ENCODE measurements at places on chromosomes 4 and X.

DNA sequence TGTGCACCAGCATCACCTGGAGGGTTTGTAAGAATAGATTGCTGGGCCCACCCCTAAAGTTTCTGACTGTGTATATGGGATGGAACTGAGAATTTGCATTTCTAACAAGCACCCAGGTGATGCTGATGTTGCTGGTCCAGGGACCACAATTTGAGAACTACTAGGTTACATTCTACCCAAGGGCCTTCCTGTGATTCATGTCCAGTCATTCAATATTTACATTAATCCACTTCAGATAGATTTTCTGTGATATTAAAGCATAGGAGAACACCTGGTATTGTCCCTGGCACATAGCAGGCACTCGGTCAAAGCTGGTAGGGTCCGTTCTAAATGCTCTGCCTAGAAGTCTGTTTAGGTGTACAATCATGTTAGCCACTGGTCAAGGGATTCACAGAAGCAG lies 19.5 kb upstream of the XPNPEP2 start:
- DNase-seq = no peak

DNA sequence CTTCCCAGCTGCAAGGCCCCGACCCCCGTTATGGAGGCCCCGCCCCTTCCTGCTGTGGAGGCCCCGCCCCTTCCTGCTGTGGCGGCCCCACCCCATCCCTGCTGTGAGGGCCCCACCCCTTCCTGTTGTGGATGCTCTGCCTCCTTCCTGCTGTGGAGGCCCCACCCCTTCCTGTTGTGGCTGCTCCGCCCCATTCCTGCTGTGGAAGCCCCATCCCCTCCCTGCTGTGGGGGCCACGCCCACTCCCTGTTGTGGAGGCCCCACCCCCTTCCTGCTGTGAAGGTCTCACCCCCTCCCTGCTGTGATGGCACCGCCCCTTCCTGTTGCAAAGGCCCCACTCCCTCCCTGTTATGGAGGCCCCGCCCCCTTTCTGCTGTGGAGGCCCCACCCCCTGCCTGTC lies 104.9 kb upstream of the PSAPL1 start:
- peak; percentile 50 for DNase-seq

DNA sequence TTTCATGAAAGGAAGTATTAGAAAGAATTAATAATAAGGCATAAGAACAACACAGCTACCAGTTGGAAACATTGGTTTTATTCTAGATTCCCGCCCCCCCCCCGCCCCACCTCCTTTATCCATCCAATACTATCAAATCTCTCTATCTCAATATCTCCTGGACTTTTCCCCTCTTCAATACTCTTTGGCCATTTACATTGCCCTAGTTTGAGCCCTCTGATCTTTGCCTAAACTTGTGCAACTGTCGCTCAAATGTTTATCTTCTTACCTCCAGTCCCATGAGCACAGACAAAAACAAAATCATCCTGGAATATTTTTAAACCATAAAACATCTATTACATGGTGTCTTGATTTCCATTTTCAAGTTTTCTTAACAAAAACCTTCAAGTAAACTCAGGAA lies 488.2 kb downstream of the KLHL13 start:
- DNase-seq = no peak

- peak; percentile 77 for DNase-seq
Observed at GRCh38 chrX:21940356-21940829, at the start of gene SMS. Gene SMS, plus strand, starts transcription at chrX:21940709. Its CDS starts 116 bp downstream, at chrX:21940825.

DNA sequence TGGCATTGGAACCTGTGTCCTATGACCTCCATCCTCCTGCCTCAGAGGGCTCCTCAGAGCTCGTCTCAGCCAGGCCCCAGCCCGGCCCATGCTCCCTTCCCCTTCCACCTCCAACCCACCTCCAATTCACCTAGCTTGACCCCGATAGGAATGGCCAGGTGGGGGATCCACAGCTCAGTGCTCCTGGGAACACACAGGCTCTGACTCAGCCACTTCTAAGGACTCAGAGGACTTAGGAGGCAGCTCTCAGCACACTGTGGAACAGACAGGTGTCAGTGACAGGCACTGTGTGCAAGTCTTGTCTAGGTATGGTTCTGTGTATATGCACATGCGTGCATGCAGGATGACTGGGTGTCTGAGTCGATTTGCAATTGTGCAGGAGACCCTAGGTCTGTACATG lies 44.8 kb downstream of the PJA1 start:
- no peak for DNase-seq

DNA sequence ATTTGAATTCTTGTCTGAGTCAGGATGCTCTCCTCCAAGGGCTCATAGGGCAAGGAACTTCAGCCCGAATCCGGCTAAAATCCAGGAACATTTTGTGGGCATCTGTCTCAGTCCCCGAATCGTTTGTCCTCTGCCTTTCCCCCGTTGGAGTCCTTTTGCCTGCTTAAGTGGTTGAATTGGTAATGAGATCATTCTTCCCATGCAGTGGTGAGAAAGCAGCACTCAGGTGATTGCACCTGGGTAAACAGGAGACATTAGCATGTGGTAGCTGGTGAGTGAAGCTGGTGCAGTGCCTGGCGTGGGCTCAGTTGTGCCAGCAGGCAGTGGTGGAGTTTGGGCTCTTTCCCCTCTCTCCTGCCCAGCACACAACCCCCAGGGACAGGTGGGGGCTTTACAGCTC lies 61.9 kb upstream of the MTM1 start:
- no peak for DNase-seq

GRCh38 chr4:138954428-138954827 lies 61.2 kb upstream of the NOCT start:
- DNase-seq = no peak

DNA sequence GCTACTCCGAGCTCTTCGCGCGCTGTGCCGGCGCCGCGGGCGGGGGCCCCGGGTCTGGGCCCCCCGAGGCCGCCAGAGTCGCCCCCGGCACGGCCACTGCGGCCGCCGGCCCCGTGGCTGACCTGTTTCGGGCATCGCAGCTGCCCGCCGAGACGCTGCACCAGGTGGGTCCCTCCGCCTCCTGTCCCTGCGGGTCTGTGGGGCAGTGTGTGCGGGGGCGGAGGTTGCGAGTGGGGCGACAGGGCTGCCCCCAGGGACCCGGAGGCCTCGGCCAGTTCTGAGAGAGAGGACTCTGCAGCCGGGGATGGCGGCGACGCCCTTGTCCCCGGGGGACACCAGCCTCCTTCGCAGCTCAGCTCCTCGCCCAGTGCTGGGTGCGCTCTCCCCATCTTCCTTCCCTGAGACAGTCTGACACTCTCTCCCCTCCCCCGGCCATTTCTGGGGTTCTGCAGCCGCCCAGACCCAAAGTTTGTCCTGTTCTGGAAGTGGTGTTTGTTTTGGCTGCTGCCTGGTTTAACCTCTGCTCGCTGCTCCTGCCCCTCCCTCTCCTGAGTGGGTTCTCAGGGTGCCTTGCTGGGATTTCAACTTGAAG lies 609 bp downstream of the REPS2 start:
- DNase-seq = no peak

DNA sequence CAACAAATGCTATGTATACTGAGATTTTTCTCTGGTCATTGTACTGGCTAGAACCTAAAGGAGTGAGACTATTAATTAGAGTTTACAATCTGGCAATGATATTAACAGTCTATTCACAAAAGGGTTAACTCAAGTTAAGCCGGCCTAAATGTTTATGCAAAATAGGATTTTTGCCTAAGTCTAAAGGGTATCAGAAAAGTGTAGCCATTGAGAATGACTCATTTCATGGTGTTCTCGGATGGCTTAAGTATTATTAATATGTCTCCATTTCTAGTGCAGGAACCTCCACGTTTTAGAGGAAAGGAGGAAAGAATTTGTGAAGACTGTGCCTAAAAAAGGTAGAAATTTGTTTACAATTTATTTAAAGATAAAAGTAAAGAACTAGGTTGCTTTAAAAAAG lies 29.8 kb downstream of the DYNLT3 start:
- no peak for DNase-seq

DNA sequence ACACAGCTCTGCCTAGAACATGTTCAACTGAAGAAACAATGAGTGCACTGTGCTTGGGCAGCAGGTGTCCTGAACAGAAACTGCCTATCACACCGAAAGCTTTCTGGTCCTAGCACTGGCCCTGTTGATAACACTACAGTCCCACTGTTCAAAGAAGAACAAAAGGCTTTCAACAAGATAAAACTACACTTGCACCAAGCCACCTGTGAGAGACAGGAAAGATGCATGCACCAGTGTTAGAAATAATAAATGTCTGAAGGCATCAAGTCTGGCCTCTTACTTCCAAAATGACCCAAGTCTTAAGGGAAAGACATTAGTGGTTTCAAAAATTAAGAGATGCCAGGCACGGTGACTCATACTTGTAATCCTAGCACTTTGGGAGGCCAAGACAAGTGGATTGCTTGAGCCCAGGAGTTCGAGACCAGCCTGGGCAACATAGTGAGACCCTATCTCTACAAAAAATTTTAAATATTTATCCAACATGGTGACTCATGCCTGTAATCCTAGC lies 68.7 kb downstream of the APBB2 start:
- DNase-seq = peak; percentile 50

DNA sequence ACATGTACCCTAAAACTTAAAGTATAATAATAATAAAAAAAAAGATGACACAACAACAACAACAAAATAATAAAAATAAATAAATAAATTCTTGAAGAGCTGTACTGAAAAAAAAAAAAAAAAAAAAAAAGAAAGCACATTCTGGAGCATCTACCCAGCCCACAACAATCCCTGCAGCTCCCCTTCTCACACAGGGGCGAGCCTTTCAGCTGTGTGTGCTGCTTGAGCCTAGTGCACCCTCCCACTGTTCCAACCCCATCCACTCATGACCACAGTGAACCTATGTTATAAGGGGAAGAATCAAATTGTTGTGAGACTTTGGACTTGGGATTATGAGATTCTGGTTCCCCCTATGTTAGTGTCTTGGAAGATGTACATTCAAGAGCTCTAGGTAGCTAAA lies 161.5 kb upstream of the JADE1 start:
- DNase-seq = no peak

GRCh38 chr4:152352622-152353116 lies 183.2 kb downstream of the FBXW7 start:
- peak; percentile 96 for DNase-seq

- DNase-seq = no peak
Observed at GRCh38 chr4:61400439-61401038, 200.4 kb downstream of the ADGRL3 start.

GRCh38 chrX:115630204-115630603 lies 69.2 kb downstream of the PLS3 start:
- no peak for DNase-seq

DNA sequence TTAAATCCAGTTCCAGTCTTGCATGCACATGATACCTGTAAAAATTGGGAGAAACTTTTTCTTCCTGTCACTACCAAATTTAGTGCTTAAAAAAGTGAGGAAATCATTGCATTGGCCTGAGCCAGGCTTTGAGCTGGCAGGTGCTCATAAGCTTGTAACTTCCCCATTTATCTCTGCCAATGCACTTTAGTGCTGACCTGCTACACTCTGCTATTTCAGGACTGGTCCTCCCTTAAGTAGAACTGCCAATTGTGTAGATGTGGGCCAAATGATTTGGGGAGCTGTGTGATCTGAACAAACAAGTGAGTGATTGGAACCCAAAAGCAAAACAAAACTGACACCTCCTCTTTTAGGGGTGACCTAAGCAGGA lies 51.8 kb downstream of the ZNF827 start:
- DNase-seq = no peak

DNA sequence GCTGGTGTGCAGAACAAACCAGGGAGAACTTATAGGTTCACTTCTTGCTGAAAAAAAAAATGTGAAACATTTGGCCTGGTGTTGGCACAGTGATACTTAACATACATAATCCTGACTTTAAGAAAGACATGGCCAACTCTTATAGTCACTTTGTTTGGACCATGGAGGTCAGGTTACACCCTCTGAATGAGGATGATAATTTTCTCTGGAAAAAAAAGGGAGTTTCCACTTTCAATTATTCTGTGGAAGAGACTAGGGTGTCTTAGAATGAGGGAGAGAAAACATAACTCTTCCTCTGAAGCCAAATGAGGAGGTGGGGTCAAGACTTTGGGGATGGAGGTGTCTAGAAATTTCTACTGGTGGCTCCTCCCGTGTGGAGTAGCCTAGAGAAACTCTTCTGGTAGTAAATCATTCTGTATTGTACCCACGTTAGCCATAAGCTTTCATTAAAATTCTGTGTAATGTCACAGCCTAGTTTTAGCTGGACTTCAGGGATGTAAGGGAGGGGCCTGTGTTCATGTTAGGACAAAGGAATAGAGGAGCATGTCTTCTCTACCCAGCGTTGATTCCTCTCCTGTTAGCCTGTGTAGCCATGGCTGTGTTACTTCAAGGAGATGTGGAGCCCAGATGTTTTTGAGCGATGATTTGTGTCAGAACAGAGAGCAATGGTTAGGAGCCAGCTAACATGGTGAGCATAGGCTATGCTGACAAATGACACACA lies 328.3 kb downstream of the GPAT3 start:
- DNase-seq = no peak

- DNase-seq = no peak
Observed at GRCh38 chr4:145613566-145614232, 5.5 kb upstream of the MMAA start.

DNA sequence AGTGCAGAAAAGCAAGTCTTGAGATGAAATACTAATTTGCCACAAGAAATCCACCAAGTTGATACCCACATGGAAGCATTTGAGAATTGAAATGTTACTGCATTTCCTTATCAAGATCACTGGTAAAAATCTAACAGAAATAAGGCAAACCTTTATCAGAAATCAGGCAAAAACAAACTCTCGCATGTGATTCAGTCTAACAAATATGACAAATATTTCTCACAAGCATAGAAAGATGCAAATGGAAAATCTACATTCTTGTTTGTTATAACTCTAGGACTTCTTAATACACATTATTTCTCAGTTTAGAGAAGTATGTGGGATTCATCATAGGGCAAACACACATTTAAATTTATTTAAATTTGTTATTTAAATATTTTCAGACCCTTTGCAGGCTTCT lies 52.9 kb downstream of the TXK start:
- peak; percentile 35 for DNase-seq

DNA sequence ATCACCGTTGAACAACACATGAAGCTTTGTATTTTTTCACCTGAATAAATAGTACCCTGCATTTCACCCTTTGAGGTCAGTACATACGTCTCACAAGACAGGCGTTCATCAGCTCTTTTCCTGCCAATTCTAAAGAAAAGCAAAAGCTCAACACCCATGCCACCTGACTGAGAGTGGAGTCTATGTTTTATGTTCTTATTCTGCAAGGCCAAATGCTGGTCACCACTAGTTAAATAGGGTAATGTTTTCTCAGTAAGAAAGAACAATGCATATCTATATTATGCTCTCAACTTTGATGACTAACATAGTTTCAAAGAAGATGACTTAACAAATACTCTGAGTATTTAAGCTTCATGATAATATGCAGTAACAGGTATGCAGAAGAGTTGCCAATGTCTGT lies 336.3 kb upstream of the BMP3 start:
- no peak for DNase-seq

Data from fibroblast of skin of right quadriceps (primary cell).